Chondrocyte (in vitro differentiated cells): ENCODE measurements at places on chromosomes 2 and 18.

DNA sequence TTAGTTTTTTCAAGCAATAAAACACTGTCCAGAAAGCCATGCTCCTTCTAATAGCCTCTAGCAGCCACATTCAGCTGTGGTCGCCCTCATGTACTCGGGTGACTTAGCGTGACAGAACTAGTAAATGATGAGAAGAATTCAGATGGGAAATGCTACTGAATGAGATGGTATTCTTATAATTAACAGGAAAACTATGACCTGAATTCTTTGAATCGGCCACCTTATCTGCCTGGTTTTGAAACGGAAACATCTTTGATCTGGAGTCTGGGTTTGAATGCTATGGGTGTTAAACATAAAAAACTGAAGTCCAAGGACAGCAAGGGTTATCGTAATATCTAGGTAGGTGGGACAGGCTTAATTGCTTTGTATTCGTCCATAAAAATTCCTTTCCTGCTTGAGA, 138.8 kb upstream of the DNMT3A start:
- H3K4me3 ChIP-seq: no peak overlapping the region
- DNase-seq: no peak
- no peaks in the 10 kb centered on the region for H3K36me3 ChIP-seq
- peaks cover 26% of the 10 kb centered on the region for H3K4me1 ChIP-seq
- no peaks in the 10 kb centered on the region for H3K27me3 ChIP-seq

DNA sequence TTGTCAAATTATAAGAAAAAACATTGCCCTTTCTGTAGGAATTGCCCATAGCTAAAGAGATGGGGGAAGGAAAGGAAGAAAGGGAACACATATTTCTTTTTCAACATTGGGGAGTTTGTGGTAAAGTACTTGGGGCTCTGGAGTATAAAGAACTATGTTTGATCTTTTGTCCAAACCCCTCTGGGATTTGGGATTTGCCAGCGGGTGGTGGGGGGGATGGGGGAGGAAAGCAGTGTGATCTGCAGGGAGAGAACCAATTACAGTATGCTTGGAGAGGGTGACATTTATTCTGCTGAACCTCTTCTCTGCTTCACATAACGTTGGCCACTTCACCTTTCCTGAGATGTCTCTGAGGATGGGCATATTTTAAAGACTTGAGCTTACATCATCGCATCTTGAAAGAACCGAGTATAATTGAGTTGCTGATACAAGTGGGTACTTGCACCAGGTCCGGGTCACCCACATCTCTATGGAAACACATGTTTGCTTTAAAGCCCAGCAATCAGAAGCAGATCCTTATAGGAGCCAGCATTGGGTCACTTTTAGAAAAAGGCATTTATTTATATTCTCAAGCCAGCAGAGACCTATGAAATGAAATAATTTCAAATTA, 73.1 kb downstream of the SPATS2L start:
- no peak for DNase-seq
- no peaks in the 10 kb centered on the region for H3K36me3 ChIP-seq
- H3K27me3 ChIP-seq: no peaks in the 10 kb centered on the region
- peak overlapping the region; percentile 89 for H3K27ac ChIP-seq
- H3K4me1 ChIP-seq: peaks cover 72% of the 10 kb centered on the region

DNA sequence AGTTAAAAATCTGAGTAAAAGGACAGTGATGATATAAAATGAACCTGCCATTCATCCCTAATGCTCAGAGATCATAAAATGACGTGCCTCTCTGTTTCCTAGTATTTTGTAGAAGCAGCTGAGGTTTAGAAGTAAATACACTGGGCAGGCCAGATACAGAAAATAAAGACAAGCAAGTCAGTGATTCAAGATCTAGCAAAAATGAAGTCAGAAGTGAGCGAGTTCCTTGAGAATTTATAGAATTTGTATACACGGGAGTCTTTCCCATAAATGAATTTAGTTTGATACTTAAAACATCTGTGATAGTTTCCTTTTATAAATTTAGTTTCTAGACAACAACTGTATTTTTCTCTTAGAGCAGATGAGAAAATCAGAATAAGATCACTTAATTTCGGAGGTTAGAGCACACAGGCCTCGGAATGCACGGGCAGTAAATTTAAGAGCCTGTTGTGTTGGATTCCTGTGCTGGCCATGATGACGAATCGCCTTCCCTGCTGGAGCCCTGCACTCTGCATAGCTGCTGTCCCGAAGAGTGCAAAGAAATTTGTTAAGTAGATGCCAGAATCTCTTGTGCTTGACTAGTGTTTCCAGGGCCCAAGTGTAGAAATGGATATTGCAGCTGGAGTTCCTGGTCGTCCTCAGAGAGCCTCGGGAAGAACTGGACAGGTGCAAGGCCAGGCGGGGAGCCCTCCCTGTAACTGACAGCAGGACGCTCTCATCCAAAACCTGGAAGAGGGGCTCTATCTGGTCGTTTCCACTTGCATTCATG, 83.7 kb upstream of the RBM44 start:
- DNase-seq: no peak
- H3K27me3 ChIP-seq: no peaks in the 10 kb centered on the region
- H3K4me3 ChIP-seq: peak overlapping the region; percentile 65
- H3K36me3 ChIP-seq: peaks cover 10% of the 10 kb centered on the region

DNA sequence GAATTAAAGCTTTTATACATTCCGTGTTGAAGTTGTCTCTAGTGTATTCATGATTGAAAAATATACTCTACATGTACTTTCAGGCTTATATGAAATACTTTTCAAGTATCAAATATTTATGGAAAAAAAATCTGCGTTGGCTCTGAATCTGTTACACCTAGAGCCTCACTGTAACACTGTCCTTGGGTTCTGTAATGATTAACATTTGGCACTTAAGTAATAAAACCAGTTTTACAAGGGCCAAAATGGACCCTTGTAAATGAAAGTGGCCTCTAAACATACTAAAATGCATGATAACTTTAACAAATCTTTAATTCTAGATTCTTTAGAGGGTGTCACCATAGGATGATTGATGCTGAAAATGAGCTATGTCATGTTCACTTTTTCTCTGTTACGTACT, 162.8 kb downstream of the PTPRM start:
- peaks cover 22% of the 10 kb centered on the region for H3K4me1 ChIP-seq
- no peak overlapping the region for H3K27ac ChIP-seq
- no peak for DNase-seq
- H3K27me3 ChIP-seq: no peaks in the 10 kb centered on the region

- no peaks in the 10 kb centered on the region for H3K36me3 ChIP-seq
- no peak overlapping the region for H3K27ac ChIP-seq
- no peak overlapping the region for H3K4me3 ChIP-seq
- DNase-seq: no peak
Observed at GRCh38 chr2:27765621-27766286, 5.8 kb upstream of the MRPL33 start.

GRCh38 chr2:182767578-182767977, 51.5 kb downstream of the DNAJC10 start:
- no peak overlapping the region for H3K27ac ChIP-seq
- no peak overlapping the region for H3K4me3 ChIP-seq
- no peak for DNase-seq

- H3K4me3 ChIP-seq: no peak overlapping the region
- no peaks in the 10 kb centered on the region for H3K36me3 ChIP-seq
- H3K4me1 ChIP-seq: peaks cover 15% of the 10 kb centered on the region
- no peak overlapping the region for H3K27ac ChIP-seq
- DNase-seq: no peak
Observed at GRCh38 chr2:53475321-53475720, 292.3 kb upstream of the CHAC2 start.

DNA sequence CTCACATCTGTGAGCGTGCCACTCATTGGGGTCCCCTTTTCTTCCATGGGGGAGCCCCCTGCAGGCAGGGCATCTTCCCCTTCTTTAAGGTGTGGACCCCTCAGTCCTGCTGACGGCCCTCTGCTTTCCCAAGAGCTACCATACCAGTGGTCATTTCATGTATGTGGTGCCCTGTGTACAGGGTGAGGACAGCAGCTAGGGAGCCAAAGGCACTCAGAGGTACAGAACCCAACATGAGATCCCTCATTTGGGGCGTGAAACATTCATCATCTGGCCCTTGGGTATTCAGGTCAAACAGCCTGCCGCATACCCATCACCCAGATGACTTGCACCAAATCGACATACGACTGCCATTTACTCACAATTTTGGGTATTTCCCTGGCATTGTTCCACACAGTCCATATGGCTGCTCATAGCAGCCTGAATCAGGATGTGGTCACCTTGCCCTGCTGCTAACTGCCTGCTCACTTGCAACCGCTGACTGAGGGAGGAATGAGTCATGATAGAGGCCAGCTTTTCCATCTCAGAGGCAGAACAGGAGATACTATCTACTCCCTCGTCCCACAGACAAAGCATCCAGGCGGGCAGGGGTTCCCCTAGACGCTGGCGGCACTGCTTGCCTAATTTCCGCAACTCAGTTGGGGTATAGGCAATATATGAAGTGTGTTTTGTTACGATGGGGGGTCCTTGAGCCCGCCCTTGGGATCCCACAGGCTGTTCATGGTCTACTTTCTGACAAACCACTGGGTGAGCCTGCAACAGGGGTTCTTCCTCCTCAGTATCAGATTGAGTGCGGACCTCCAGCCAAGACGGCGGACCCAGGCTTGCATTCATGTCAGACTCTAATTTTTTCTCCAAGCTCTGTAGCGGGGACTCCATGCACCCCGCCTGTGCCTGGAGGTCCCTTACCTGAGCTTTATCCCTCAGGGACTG, 228.6 kb downstream of the SATB2 start:
- no peak overlapping the region for H3K27ac ChIP-seq
- no peaks in the 10 kb centered on the region for H3K4me1 ChIP-seq
- no peak for DNase-seq
- no peaks in the 10 kb centered on the region for H3K36me3 ChIP-seq

DNA sequence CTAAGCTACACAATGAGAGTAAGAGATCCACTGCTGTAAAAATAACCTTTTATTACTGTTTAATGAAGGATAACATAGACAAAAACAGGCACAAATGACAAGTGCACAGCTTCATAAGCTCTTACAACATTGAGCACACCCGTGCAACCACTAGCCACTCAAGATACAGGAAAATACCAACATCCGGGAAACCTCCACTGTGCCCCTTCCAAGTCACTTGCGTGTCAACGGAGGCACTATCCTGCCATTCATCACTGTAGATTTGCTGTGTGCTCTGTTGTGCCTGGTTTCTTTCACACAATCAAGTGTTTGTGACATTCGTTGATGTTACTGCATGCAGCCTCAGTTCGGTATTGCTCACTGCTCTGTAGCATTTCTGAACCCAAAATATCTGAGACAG, 292.9 kb upstream of the MYT1L start:
- H3K4me3 ChIP-seq: no peak overlapping the region
- no peak overlapping the region for H3K27ac ChIP-seq
- H3K4me1 ChIP-seq: no peaks in the 10 kb centered on the region
- H3K36me3 ChIP-seq: no peaks in the 10 kb centered on the region
- DNase-seq: no peak

DNA sequence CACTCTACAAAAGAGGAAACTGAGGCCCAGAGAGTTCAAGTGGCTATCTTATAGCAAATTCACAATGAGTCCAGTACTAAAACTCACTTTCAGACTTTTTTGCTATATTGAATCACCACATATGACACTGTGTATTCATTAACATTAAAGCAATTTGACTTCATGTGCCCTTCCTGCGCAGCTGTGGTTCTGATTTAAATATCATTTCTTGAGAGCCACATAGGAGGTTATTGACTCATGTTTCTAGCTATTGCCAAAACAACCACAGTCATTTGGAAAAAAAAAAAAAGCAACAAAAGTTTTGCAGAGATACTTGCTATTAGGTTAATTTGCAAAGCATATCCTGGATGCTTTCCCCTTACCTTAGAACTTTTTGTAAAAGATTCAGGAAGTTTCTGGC, 341.2 kb downstream of the PIK3C3 start:
- peaks cover 3% of the 10 kb centered on the region for H3K4me1 ChIP-seq
- no peaks in the 10 kb centered on the region for H3K36me3 ChIP-seq
- no peak overlapping the region for H3K27ac ChIP-seq

DNA sequence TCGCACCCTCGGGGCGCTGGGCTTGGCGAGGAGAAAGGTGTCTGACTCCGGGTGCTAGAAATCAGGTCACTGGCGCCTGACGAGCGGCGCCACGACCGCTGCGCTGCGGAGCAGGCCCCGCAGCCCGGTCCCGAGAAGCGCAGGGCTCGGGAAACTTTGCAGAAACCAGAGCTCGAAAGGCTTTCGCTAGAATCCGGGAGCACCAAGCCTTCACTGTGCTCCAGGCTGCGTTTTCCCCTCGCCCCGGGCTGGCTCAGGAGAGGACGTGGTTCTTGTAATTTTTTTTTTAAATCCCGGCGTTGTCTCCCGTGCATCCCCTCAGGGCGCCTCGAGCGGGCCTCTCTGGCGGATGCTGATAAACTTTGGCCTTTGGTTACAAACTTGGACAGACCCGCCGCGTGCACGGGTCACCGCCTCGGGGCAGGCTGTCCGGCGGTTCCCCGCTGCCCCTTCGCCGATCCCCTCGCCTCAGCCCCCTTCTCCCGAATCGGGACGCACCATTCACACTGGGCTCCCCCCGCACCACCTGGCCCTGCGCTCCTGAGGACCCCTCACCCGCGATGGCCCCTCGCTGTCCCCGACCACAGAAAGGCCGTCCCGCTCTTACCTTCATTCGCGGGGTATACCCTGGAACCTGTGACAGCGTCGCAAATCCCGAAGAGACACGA, 419 bp downstream of the EPHA4 start:
- H3K27ac ChIP-seq: peak overlapping the region; percentile 72
- DNase-seq: no peak
- H3K27me3 ChIP-seq: peaks cover 21% of the 10 kb centered on the region

DNA sequence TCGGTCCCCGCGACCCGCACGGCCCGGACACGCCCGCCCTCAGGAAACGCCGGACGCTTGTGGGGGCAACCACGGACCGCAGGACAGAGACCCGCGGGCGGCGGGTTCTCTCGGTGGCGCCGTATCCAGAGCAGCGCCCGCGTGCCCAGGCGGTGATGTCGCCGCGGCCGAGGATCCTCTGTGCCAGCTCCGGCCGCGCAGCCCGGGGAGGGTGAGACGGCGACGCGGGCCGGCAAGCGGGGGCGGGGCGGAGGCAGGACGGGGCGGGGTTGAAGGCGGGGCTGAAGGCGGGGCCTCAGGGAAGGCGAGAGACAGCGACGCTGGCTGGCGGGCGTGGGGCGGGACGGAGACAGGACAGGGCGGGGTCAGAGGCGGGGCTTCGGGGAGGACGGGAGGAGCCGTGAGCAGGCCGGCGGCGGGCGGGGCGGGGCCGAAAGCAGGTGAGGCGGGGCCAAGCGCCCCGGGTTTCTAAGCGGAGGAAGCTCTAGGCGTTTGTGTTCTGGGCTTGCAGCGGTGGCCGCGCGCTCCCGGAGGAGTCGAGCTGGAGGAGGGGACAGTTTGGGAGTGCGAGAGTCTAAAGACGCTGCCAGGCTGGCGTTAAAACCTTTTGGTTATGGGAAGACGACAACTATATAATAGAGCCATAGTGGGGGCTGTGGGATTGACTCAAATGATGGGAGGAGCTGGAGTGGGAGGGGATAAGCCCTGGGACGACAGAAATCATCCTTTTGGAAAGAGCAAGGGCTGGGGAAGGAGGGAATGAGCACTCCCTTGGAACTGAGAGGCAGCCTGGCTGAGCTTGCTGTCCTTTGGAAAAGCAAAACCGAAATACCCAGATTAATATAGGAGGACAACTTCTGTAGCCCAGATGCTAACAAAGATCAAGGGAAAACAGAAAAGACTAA, at the start of gene DSEL:
TSS of gene DSEL (minus strand) at position 182 of the 905 bp plus-strand sequence. CDS start 2,112 bp downstream, outside the sequence.
- peaks cover 66% of the 10 kb centered on the region for H3K4me1 ChIP-seq
- H3K27ac ChIP-seq: peak within 1 kb of the TSS; percentile 99
- peaks cover 24% of the 10 kb centered on the region for H3K36me3 ChIP-seq
